ENCODE measurements at places on chromosomes 7 and 10.

- DNase-seq = no peak
These were observed 2.2 kb upstream of the PDK4 start for GRCh38 chr7:95598511-95598910.

GRCh38 chr10:21330628-21331020, 194.9 kb downstream of the SKIDA1 start:
- no peak for DNase-seq

DNA sequence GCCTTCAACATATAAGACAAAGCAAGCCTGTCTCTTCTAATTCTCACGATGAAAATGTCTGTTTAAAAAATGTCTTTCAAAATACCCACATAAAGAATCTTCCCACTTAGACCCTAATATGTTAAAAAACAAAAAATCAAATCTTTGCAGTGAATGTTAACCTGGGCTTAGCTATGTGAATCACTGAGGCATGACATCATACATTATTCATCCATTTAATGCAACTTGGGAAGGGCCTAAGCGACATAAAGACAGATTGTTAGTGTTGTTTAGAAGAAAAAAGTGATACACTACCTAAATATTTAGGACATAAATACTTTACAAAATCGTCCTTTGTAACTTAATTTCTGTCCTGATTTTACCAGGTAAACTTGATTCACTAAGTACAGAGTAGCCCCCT, 648.5 kb upstream of the NRP1 start:
- no peak for DNase-seq

DNA sequence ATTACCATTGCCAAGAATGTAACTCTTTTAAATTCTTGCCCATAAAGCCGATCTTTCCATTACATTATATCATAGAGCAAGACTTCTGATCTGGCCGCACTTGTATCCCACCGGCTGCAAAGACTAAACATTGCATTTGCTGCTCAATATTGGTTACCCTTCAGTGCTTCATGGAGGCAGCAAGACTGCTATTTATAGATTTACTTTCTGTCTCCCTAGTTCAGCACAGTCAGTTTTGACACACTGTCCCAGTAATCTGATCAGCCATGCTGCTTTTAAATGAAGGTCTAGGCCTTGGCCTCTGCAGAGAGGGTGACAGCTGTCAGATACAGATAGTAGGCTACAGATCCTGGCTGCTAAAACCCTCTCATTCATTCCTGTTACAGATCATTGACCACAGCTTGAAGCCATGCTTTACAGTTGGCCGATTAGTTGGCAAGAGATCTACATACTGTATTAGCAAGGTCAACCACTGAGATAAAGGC, 562.6 kb upstream of the GALNT17 start:
- no peak for DNase-seq

DNA sequence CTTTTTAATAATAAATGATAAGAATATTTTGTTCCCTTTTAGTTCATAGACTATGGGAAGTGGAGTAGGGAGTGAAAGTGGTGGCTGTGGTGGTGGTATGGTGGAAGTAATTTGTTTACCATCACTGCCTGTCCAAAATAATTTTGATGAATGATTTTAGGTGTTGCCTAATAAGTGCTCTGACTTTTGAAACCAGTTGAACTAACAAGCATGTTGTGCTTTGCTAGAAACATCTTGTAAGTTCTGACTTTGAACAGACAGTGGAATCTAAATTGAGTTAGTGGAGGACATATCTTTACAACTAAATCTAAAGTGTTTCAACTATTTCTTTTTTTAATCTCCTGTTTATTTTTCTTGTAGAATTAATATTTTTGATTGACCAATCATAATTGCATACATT, 49.7 kb downstream of the ZEB1 start:
- no peak for DNase-seq

DNA sequence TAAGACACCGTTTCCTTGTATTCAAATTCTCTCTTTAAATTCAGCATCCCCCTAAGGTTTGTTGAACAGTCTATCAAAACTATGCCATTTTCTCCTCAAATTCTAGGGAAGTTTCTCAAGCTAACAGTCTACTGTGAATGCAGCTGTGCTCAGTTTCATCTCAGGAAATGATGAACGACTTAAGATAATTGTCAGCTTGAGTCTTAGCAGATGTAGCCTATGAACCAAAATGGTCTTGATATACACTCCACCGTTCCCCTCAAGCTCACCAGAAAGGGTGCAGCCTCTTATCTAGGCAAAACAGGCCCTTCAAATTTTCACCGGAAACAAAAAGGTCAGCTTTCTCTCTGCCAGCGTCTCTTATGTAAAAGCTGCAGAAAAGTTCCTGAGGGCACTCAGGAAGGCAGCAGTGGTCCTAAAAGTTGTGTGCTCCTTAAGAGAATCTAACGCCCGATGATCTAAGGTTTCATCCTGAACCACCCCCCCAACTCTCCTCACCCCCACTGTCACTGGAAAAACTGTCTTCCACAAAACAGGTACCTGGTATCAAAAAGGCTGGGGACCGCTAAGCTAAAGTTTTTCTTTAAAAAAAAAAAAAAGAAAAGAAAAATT, 2.1 kb downstream of the DNAJC9 start:
- DNase-seq = no peak

GRCh38 chr10:43172645-43173044, 34.4 kb downstream of the CSGALNACT2 start:
- DNase-seq = no peak

- peak; percentile 86 for DNase-seq
These were observed 121.2 kb downstream of the FAM107B start for GRCh38 chr10:14653271-14654161.

DNA sequence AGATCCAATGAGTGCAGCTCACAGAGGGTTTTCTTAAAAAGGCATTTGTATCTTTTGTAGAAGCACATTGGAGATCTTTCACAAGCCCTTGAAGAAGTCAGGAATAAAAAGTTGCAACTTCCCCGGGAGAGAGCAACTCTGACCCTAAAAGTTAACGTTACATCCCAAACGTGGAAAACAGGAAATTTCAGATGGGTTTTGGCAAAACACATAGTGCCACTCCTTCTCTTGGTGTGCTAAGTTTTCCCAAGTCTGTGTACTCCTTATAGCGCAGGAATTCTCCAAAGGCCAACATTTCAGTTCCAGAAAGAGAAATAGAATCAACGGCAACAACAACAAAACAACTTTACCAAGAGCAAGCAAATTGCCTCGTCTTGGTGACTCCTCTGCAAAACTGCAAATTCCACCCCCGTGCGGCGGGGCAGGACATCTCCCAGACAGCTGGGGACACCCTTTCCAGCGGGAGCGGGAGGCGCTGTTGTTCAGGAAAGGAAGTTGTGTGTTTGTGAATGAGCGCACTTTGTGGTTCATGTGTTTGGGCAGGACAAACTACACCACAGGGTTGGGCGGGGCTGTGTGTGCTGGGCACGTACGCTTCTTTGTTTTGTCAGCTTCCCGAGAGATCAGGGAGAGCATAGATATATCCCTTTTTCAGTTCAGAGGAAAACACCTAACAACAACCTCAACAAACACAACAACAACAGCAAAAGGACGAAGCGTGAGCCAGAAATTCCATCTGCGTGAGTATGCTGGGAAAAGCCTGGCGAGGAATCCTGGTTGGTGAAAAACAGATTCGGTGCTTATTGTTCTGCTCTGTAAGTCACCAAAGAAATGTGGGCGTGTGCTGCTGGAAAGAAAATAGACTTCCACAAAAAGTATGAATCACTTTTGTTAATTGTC, 294.7 kb upstream of the PITRM1 start:
- no peak for DNase-seq

DNA sequence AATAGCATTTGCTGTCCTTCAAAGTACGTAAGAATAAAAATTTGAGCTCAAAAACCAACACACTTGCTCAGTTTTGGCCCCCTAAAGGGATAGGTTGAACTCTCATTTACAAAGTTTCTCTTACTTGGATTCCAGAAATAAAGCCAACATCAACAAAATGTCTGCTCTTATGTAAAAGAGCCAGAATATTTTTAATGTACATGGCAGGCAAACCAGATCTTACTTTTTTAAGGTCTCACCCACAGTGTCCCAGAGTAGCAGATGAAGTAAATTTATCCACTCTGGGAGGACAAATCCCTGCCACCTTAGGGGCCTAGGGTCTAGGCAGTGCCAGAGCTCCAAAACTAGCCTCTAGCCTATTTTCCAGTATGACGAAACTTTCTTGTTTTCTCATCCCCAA, 159.6 kb downstream of the SKAP2 start:
- DNase-seq = no peak

DNA sequence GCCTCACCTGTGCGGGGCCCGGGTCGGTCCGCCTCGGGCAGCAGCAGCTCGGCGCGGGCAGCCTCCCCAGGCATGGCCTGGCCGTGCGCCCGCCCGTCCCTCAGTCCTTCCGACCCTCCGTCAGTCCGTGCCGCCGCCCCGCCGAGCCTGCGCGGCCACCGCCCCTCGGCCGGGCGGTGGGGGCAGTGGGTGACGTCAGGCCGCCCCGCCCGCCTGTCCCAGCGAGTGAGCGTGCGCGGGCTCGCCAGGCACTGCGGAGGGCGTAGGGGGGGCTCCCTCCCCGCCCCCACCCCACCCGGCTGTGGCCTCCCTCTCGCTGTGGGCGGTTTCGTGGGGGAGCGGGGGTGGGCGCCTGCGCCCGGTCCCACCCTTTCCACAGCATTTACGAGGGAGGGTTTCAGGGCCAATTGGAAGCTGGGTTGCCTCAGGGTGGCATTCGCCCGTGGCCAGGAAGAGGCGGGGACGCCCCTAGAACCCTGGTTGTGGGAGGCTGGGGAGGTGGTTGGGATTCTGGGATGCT, at the start of gene NACAD:
NACAD (minus strand) TSS at position 149 of the 520 bp plus-strand sequence; CDS start at position 74, 75 bp downstream.
- no peak for DNase-seq

DNA sequence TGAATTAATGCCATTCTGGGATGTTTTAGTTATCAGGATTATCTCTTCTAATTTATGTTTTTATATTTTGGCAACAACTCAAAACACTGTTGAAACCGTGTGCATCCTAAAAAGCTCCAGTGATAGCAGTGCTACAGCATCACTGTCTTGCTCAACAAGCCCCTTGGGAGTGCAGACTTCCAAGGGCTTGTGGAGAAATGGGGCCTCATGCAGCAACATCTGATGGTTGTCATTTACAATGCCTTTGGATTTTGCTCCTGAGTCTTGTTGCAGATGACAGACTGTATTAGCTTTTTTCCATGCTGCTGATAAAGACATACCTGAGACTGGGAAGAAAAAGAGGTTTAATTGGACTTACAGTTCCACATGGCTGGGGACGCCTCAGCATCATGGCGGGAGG, 515.4 kb downstream of the NEBL start:
- DNase-seq = no peak

GRCh38 chr10:97332591-97333350, 1.8 kb downstream of the FRAT2 start:
- DNase-seq = peak; percentile 15

DNA sequence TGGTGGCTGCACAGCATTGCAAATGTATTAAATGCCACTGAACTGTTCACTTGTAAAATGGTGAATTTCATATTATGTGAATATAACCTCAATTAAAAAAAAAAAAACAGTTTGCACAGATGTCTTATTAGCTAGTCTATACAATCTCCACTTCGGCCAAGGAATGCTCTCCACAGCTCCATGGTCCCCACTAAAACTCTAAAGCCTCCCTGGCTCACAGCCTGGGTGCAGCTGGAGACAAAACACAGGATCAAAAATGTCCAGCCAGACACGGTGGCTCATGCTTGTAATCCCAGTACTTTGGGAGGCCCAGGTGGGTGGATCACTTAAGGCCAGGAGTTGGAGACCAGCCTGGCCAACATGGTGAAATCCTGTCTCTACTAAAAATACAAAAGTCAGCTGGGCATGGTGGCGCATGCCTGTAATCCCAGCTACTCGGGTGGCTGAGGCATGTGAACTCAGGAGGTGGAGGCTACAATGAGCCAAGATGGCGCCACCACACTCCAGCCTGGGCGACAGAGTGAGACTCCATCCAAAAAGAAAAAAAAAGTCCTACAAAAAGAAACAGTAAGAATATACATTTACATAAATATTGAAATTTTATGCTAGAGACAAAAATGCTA, 66.0 kb downstream of the SRPK2 start:
- DNase-seq = no peak

DNA sequence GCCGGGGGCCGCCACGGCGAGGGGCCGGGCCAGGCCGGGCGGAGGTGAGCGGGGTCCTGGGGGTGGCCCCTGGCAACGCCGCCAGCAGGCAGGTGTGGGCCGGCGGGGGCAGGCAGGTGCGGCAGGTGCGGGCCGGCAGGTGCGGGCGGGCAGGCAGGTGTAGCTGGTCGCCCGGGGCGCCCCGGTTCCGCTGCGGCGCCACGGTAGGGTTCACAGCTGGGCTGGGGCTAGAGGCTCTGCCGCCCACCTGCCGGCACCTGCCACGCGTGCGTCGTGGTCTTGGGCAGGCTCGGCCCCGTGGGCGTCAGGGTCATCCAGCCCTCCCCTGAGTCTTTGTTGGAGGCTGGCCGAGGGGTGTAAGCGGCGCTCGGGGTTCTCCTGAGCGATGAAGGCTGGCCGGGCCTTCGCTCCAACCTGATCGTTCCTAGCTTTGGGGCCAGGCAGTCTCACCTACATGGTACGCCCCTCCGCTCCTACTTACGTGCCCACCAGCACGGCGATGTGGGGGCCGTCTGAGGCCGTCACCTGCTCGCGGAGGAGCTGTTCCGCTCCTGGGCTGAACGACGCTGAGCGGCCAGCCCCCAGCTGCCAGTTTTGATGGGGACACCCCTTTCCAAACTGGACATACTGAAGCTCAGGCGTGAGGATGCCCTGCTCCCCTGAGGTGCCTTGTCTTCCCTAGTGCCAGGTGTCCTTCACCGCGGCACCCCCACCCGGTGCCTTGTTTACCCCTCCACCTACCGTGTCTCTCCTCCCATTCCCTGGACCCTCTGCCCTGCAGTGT, 493 bp downstream of the ZMIZ2 start:
- peak; percentile 73 for DNase-seq

DNA sequence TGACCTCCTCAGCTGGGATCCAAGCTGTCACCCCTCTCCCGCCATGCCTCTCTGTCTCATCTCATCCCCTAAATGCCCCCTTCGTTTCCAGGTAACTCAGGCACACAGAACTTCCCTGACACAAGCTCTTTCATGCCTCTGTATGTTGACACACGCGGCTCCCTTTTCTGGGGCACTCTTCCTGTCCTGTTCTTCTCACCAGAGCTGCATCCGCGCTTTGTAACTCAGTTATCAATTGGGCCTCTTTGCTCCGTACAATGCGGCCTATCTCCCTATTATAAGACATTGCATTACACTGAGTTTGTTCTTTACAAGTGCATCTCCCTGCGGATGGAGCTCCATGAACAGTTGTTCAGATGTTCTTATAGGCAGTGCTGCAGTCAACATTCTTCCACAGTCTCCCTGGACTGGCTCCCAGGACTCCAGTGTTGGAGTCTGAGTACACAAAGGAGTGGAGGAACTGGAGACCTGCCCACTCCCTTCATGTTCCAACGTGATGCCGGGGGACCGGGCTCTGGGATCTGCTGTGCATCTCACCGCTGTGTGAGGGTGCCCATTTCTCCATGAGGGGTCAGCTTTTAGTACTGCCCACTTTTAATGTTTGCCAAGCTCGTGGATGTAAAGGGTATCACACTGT, 56.9 kb upstream of the TNS3 start:
- DNase-seq = no peak

GRCh38 chr7:568031-568951, 48.6 kb upstream of the PDGFA start:
- DNase-seq = no peak

DNA sequence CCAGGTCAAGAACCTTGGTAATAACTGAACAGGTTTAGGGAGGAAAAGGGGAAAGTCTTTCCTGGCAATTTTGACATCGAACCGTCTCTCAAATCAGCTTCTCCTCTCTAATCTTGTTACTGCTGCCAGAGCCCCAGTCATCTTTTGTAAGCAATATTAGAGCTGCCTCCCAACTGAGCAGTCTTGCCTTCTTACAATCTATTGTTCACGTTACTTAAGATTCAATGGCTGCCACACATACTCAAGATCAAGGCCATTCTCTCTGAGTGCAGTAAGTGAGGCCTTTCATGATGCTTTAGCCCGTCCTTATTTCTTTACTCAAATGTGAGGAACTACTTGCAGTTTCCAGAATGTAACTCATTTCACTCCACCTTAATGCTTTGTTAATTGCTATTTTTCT, 12.4 kb downstream of the NET1 start:
- no peak for DNase-seq
